ENCODE measurements at places on chromosomes 5 and 9.

DNA sequence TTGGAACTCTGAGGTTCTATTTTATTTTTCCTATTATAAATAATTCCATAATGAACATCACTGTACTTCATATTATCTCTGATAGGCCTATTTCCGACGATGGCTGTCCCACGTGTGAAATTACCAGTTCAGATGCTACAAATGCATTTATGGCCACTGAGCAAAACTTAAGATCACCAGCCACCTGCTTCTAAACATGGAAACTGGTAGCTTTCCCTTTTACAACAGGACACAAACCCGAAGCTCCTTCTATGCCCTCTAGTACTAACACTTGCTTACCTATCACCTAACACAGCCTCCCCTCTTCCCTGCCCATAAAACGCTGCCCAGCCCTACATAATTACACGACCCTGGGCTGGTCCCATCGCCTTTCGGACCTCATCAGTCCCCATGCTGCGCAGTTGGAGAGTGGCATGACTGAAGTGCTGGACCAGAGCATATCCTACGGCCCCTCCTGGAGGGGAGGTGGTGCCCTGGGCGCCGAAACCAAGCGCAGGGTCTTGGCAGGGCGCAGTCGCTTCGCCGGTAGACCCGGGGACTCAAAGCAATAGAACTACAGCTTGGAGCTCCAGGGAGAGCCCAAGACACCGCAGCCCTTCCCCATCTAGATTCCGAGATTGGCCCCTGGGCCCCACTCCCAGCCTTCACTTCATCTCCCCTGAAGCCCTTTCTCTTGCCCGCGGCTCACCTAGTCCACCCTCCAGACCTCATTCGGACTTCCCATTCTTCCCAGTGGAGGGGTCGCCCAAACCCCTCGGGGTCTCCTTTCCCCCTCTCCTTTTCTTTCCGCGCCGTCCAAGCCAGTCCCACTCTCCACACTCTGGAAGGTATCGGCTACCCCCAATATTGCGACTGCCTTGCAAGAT, 1.0 kb upstream of the SAP30L start:
- DNase-seq: no peak

GRCh38 chr5:136235321-136235720, 42.4 kb upstream of the SMIM32 start:
- DNase-seq: no peak

DNA sequence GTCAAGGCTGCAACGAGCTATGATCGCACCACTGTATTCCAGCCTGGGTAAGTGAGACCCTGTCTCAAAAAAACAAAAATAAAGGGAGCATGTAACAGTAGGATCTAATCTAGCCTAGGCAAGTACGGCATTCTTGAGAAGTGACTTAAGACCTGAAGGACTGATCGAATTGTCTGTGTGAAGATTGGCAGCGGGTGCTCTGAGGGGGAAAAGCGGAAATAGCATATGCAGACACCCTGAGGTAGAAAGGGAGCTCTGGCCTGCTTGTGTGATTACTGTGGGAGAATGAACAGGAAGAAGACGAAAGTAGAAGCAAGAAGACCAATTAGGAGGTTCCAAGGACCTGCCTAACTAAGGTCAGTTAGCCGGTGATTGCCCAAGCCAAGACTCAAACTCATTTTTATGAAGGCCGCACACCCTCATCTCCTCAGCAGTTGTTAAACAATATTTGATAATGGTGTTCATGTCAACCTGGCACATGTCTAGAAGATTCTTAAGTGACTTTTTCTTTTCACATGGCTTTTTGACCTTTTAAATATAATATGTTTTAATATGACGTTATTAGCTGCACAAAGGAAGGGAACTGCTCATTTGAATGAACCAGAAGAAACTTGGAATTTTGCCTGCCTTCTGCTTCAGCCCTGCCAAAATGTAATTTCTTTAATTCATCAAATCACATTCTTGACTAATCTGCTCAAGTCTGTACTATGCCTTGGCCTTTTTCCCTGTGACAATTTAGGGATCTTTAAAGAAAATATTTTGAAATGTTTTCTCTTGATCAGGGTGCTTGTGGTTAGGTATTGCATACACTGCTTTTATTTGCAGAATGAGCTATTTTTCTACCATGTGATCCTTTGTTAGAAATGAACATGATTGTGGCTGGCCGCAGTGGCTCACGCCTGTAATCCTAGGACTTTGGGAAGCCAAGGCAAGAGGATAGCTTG, 289.2 kb upstream of the DMRT1 start:
- DNase-seq: no peak

- DNase-seq: no peak
These were observed 210.5 kb downstream of the GADD45G start for GRCh38 chr9:89815061-89815902.

GRCh38 chr5:135395866-135396265, 3.2 kb downstream of the MACROH2A1 start:
- no peak for DNase-seq

- DNase-seq: no peak
These were observed 122.3 kb upstream of the WWC1 start for GRCh38 chr5:168168978-168169698.

GRCh38 chr5:6820851-6821479, 107.7 kb downstream of the TENT4A start:
- no peak for DNase-seq

DNA sequence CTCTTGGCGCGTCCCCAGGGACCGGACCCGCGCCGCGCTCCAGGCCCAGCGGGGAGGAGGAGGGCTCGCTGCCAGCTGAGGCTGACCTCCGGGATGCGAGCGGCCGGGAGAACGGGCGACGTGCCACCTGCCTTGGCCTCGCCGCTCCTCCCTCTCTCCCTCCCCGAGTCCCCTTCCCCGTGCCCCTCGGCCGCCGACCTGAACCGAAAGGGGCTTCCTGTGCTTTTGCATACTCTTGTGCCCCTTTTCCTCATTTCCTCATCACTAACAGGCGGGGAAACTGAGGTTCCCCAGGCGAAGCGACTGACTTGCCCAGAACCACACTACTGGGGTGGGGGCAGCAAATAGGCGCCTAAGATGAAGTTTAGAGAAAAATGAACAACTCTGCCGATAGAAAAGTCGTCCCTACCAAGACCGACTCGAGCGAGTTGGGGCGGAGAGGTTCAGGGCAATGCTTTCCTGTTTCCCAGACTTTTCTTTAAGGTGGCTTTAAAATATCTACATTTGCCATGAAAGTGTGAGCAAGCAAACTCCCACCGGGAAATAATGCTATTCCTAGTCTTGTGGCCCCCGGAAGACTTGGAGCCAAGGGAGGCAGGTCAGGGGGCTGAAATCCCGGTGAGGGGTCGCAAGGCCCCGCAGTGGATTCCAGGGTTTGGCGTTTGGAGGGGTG, 580 bp upstream of the DUSP1 start:
- no peak for DNase-seq

- no peak for DNase-seq
These were observed 4.6 kb downstream of the ANXA1 start for GRCh38 chr9:73155968-73156864.

- no peak for DNase-seq
These were observed 22.7 kb upstream of the LECT2 start for GRCh38 chr5:135977375-135977928.

DNA sequence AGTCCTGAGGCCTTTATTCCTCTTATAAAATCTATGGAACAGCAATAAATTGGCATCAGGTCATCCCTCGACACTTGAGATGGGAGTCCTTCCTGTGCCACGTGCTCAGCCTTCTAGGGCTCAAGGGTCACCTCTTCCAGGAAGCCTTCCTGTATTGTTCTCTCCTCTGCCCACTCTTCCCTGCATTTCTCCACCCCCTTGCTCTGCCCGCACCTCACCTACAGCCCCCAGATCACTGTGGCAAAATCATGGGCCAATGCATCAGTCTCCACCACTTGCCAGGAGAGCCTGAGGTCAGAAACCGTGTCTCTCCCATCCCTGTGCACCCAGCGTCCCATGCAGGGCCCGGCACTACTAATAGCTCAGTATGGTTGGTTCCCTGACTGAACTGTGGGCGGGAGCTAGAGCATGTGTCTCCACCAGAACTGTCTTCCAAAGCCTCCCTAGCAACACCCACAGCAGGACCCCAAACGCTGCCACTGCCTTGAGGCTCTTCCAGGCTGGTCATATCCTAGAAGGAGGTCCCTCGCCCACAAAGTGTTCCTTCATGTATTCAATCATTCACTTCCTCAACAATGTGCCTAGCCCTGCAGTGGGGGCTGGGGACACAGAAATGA, 13.5 kb downstream of the DUSP1 start:
- DNase-seq: no peak

DNA sequence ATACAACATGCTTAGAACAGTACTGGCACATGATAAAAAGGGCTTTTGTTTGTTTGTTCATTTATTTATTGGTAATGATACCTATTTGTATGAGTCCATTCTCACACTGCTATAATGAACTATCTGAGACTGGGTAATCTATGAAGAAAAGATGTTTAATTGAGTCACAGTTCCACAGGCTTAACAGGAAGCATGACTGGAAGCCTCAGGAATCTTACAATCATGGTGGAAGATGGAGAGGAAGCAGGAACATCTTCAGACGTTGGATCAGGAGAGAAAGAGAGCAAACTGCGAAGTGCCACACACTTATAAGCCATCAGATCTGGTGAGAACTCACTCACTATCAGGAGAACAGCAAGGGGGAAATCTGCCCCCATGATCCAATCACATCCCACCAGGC, 847.7 kb downstream of the CDH18 start:
- no peak for DNase-seq

GRCh38 chr9:121731919-121732318, 80.5 kb downstream of the DAB2IP start:
- no peak for DNase-seq

DNA sequence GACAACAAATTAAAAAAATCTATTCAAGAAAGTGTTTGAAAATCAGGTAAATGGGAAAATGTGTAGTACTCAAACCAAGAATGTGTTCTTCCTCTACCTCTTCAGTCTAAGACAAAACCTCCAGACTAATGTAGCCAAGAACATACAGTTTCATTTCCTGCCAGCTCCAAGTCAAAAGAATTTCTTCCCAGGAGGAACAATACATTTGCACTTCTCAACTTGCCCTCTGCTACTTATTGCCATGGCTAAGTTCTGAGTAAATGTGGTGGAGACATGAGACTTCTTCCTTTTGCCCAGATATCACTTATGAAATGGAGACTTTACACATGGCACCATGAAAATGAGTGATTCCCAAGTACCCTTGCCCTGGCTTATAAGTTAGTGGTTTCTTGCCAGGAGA, 2112.2 kb upstream of the C9orf72 start:
- DNase-seq: no peak

- DNase-seq: no peak
These were observed 347.2 kb downstream of the DMAC1 start for GRCh38 chr9:7452378-7452777.

DNA sequence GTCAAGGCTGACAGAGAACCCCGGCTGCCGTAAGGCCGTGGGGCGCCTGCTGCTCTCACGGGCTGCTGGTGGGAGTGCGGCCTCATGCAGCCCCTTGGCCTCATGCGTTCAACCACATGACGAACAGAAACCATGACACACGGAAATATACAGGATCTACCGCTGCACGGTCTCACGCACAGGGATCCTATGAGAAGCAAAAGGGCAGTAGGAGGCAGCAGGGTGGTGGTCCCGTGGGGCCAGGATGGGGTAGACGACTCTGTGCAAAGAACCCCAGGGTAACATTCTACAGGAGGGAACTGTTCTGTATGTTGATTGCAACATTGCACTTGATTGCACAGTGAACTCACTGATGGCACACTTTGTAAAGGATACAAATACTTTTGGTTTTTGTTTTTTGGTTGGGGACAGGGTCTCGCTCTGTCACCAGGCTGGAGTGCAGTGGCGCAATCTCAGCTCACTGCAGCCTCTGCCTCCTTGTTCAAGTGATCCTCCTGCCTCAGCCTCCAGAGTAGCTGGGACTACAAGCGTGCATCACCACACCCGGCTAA, 51.6 kb downstream of the NACC2 start:
- no peak for DNase-seq

- no peak for DNase-seq
These were observed 287.4 kb downstream of the GLIS3 start for GRCh38 chr9:4012441-4012840.

DNA sequence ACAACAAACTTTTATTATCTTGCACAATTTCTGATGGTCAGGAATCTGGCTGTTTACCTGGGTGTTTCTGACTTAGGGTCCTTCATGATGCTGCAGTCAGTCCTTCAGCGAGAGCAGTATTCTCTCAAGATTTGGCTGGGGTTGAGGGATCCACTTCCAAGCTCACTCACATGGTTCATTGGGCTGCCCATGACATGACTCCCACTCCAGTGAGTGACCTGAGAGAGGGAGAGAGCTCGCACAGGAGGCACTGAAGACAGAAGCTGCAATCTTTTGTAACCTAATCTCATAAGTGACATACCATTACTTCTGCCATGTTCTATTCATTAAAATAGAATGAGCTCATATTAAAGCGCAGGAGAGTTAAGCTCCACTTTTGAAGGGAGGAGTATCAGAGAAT, 212.6 kb downstream of the SPATA31D1 start:
- no peak for DNase-seq

DNA sequence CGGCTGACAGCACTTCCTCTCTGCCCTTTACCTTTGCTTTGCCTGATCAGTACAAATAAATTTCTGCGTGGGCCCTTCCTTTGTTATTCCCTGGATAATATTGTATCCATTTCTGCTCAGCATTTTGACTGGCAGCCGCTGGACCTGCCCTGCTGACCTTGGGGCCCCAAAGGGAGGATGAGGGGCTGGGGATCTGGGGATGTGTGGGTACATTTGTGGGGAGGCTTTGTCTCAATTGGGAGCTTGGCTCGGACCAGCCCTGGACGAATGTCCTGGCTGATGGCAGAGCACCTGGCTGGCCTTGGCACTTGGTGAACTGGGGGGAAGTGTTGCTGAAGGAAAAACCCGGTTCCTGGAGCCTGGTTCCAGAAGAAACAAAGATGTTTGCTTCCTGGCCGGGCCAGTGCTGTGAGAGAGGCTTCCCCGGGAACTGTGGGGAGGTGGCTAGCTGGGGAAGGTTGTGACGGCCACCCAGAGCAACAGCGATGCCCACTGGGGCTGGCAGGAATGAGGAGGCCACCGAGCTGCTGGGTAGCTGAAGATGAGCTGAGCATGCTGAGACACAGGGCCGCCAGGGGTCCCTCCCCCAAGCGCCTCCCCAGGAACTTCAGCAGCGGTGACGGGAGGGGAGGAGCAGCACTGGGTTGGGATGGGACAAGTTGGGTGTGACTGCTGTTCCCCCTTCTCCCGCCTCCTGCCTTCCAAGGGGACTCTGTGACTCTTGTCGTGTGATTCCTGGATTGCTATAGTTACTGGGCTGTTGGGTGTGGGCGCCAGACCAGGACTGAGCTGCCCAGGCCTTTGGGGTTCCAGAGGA, 8.4 kb downstream of the LMX1B start:
- DNase-seq: no peak

- DNase-seq: no peak
These were observed 107.3 kb downstream of the ZNF608 start for GRCh38 chr5:124639095-124639665.

DNA sequence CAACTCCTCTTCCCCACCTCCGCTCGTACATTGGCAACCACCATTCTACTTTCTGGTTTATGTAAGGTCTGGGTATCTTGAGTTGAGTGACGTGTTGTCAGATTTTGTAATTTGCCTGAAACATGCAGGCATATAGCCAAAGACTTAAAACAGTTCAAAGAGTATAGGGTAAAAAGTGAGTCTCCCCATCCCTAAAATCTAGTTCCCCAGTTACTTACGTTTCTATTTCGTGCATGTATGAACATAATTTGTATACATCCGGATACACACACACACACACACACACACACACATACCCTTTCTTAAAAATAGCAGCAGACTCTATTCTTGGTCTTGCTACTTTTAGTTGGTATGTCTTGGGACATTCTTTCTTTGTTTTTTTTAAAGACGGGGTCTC, 915 bp downstream of the HSDL2 start:
- DNase-seq: no peak

- no peak for DNase-seq
These were observed 14.0 kb upstream of the RNU6ATAC start for GRCh38 chr9:134178394-134178767.

- no peak for DNase-seq
These were observed 105.6 kb upstream of the TXNDC8 start for GRCh38 chr9:110443146-110443865.

All from SIG-M5 (cell line).